ENCODE measurements at places on chromosomes 4 and X.

- DNase-seq, result no peak
These were observed 17.9 kb upstream of the OPN1LW start for GRCh38 chrX:154126101-154126500.

DNA sequence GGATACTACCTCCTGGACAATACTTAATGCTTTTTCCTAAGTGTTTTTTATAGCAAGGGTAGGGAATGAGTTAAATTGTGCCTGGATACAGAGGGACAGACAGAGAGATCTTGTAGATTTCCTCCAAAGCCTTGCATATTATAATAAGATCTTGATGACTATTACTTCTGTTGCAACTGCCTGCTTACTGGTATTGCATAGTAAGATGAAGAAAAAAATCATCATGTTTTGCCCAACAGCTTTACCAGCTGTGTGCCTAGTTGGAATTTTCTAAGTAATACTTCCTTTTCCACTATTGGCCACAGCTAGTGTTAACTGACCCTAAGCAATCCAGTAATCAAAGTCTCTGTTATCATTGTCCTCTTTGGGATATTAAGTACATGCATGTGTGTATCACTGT lies 139.0 kb downstream of the DCK start:
- peak; percentile 56 for DNase-seq

DNA sequence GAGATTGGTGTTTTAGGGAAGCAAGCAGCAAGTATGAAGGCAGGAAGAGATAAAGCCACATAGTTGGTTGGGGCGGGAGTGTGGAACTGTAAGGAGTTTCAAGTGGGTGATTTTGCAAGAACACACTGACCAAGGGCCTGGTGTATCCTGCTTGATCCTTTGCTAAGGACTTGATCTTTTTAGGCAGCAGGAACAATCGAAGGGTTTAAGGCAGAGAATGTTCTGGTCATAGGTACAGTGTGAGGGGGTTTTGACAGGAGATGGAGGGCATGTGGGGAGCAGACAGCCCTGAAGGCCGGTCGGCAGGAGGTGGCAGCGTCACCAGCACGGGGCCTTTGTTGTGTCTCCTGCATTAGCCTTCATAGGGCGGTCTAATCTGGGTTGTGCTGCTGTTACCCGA lies 54.7 kb downstream of the FAM193A start:
- DNase-seq, result no peak

GRCh38 chr4:15238720-15239119 lies 189.1 kb upstream of the C1QTNF7 start:
- peak; percentile 60 for DNase-seq

GRCh38 chr4:20305976-20306375 lies 54.3 kb downstream of the SLIT2 start:
- DNase-seq, result peak; percentile 23

DNA sequence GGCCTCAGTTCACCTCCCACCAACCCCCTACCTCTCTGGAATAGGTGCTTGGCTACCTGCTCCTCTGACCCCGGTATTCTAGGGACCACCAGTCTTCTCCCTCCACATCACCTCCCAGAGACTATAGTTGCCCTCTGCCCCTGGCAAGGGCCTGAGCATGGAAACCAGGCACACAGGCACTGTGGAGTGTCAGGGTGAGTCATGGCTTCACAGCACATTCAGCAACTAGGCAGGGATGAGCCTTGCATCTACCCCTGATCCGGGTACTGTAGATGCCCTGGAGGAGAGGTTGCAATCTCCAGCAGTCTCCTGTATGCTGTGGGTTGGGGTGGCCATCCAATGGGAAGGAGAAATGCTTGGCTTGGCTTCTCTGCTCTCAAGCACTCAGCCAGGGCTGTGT lies 472.7 kb downstream of the IDS start:
- DNase-seq, result no peak

DNA sequence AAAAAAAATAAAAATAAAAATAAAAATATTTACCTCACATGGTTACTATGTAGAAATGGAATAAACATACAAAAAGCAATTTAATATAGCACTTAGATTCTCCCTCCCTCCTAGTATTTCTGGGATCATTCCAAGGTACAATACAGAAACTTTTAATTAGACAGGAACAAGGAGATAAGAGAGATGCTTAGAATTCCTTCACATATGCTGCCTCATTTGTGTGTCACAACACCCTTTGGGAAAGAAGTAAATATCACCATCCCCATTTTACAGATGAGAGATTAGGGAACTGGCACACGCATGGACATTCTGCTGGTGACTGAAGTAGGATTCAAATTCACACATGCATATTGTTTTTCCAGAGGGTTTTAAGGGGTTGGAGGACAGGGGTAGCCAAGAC lies 164.2 kb downstream of the APBB2 start:
- no peak for DNase-seq

Data from ELR (cell line).